Panc1 (cell line): ENCODE measurements at places on chromosomes 16 and 17.

GRCh38 chr16:28140788-28141618 is 70.8 kb downstream of the XPO6 start:
- H3K27me3 ChIP-seq, result no peaks in the 10 kb centered on the region
- DNase-seq, result no peak
- no peaks in the 10 kb centered on the region for H3K4me1 ChIP-seq
- H3K4me3 ChIP-seq, result no peak overlapping the region
- no peak overlapping the region for H3K27ac ChIP-seq
- H3K36me3 ChIP-seq, result peaks cover 15% of the 10 kb centered on the region; the same call in 1 of the 2 replicates

DNA sequence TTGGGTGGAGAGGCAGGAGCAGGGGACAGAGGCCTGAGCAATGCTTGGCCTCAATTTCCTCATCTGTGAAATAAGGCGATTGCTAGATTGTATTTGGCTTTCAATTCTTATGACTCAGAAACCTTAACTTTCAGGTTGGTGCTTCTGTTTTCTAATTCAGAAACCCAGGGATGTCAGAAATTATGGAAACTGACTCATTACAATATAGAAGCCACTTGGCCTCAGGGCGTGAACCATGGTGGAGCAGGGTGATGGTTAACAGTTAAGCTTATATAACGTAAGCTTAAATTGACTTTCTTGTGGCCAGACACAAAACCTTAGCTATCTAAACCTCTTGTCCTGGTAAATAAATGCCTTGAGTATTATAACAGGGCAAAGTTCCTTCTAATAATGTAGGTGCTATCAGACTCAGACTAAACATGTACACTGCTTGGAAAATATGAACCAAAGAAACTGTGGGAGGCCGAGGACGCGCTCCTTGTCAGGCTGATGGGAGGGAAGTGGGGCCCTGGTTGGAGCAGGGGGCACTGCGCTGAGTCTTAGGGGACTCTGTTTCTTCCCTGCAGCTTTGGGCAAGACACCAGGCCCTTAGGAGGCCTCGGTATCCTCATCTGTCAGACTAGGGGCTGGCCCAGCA is 17.1 kb upstream of the SREBF1 start:
- H3K4me3 ChIP-seq, result no peak overlapping the region
- H3K27me3 ChIP-seq, result no peaks in the 10 kb centered on the region
- H3K36me3 ChIP-seq, result no peaks in the 10 kb centered on the region
- no peak overlapping the region for H3K27ac ChIP-seq

- H3K27ac ChIP-seq, result no peak overlapping the region
- H3K4me3 ChIP-seq, result no peak overlapping the region
- H3K4me1 ChIP-seq, result peaks cover 3% of the 10 kb centered on the region; the same call in 1 of the 2 replicates
- DNase-seq, result no peak
Observed at GRCh38 chr16:48246066-48246465, 1.3 kb downstream of the ABCC11 start.

DNA sequence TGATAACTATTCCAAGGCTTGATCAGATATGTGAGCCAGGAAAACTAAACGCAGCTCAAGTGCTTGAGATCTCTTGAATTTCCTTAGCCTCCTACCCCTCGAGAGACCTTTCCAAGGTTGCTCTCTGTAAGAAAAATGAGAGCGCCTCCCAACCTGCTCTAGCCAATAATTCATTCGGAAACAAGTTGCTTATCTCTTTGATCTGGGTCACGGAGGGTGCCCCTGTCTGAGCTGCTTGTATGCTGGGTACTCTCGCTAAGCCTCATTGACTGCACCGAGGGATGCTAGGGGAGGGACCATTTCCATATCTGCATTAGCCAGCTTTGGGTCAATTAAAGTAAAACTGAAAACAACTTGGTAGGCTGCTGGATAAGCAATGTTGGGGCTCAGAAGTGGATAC is 70.1 kb upstream of the SHISA6 start:
- no peak overlapping the region for H3K27ac ChIP-seq
- H3K36me3 ChIP-seq, result no peaks in the 10 kb centered on the region
- no peak overlapping the region for H3K4me3 ChIP-seq
- H3K4me1 ChIP-seq, result no peaks in the 10 kb centered on the region

GRCh38 chr16:17780181-17780580 is 309.4 kb upstream of the XYLT1 start:
- H3K4me1 ChIP-seq, result no peaks in the 10 kb centered on the region
- H3K27ac ChIP-seq, result no peak overlapping the region
- H3K4me3 ChIP-seq, result no peak overlapping the region
- no peaks in the 10 kb centered on the region for H3K27me3 ChIP-seq
- no peak for DNase-seq
- no peaks in the 10 kb centered on the region for H3K36me3 ChIP-seq

DNA sequence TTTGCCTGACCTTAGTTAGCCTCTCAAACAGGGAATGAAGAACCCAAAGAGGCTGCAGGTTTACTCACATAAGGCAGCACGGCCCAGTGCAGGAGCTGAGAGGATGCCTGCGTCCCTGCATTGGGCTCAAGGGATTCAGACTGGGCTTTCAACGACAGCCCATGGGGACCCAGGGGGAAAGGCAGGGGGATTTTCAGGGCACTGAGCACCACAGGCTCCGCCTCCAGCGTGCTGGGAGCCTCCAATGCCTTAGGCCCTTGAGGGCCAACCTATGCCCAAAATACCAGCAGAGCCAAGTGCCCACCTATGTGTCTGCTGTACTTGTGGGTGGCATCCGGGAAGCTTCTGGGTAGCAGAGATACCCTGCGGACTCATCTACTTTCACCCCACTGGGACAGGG is 22.3 kb downstream of the DCAKD start:
- no peaks in the 10 kb centered on the region for H3K36me3 ChIP-seq
- H3K4me3 ChIP-seq, result no peak overlapping the region
- no peak for DNase-seq
- no peaks in the 10 kb centered on the region for H3K27me3 ChIP-seq
- H3K27ac ChIP-seq, result no peak overlapping the region
- no peaks in the 10 kb centered on the region for H3K4me1 ChIP-seq

DNA sequence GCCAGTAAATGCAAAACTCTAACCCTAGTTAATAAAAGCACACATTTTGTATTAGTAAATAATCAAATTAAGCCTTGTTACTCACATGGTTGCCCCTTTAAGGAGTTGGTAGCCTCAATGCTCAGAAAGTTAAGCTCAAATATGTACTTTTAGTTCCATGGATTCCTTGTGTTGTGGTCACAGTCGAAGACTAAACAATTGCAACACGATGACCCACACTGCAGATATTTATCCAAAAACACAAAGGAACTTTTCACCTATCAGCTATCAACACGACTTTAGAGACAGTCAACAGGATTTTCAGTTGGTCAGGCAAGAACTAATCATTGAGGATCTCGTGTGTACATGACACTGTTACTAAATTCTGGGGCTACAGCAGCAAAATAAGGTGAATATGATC is 47.4 kb upstream of the NUDT7 start:
- no peak overlapping the region for H3K4me3 ChIP-seq
- H3K27me3 ChIP-seq, result no peaks in the 10 kb centered on the region
- H3K36me3 ChIP-seq, result no peaks in the 10 kb centered on the region; the same call in 1 of the 2 replicates
- peaks cover 6% of the 10 kb centered on the region for H3K4me1 ChIP-seq
- no peak overlapping the region for H3K27ac ChIP-seq

DNA sequence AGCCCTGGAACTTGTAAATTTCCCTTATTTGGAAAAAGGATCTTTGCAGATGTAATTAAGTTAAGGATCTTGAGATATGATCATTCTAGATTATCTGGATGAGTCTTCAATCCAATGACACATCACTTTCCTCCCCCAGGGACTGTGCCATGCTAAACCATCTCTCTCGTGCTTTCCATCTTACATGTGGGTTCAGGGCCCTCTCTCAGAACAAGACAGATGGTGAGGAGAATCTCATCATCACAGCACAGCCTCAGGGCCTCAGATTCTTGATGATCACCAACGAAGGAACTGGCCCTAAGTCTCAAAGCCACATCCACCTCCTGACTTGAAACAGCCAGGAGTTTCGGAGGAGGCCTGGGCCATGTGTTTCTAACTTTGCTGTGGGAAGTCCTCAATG is 78.7 kb downstream of the LITAF start:
- H3K36me3 ChIP-seq, result no peaks in the 10 kb centered on the region
- H3K27ac ChIP-seq, result no peak overlapping the region
- no peak for DNase-seq
- no peak overlapping the region for H3K4me3 ChIP-seq

- no peaks in the 10 kb centered on the region for H3K27me3 ChIP-seq
- no peak overlapping the region for H3K4me3 ChIP-seq
- peak; percentile 51 for DNase-seq
Observed at GRCh38 chr16:15879255-15879811, 9.1 kb downstream of the CEP20 start.

DNA sequence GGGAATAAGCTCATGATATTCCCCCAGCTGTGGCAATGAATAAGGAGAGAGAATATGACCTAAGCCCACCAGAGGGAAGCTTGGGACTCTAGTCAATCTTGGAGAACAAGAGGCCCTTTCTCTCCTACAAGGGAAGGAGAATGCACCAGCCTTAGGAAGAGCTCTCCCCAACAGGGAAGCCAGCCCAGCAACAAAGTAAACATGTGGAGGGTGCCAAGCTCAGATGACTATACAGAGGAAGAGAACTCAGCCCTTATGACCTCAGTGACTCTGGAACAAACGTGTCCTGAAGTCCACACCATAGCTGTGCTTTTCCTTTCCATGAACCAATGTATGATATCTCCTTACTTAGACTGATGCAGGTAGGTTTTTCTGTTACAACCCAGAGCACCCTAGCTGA is 219.7 kb downstream of the GSG1L start:
- no peak overlapping the region for H3K27ac ChIP-seq
- H3K36me3 ChIP-seq, result no peaks in the 10 kb centered on the region
- H3K4me3 ChIP-seq, result no peak overlapping the region
- peaks cover 2% of the 10 kb centered on the region for H3K27me3 ChIP-seq

- H3K4me1 ChIP-seq, result peaks cover 25% of the 10 kb centered on the region
- DNase-seq, result no peak
- no peaks in the 10 kb centered on the region for H3K27me3 ChIP-seq
Observed at GRCh38 chr17:1398028-1398427, 2.0 kb downstream of the YWHAE start.

DNA sequence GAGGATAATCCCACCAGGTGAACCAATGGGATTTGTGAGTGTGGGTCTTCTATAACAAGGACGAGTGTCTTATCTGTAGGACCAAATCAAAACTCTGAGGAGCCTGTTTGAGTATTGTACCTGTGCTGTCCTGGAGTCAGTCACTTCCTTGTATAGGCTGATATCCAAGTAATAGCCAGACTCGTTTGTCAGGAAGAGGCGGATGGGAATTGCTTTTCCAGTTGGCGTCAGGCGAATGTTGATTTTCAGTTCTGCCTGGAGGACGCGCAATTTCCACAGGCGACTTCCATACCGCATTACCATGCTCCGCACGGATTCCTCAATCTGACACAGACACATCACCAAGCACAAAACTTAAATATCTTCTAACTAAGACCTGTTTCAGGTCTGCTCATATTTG is 187.6 kb upstream of the C17orf78 start:
- no peak overlapping the region for H3K27ac ChIP-seq
- DNase-seq, result no peak
- peaks cover 7% of the 10 kb centered on the region; the same call in 1 of the 2 replicates for H3K36me3 ChIP-seq
- no peaks in the 10 kb centered on the region for H3K4me1 ChIP-seq
- no peaks in the 10 kb centered on the region for H3K27me3 ChIP-seq
- H3K4me3 ChIP-seq, result no peak overlapping the region

DNA sequence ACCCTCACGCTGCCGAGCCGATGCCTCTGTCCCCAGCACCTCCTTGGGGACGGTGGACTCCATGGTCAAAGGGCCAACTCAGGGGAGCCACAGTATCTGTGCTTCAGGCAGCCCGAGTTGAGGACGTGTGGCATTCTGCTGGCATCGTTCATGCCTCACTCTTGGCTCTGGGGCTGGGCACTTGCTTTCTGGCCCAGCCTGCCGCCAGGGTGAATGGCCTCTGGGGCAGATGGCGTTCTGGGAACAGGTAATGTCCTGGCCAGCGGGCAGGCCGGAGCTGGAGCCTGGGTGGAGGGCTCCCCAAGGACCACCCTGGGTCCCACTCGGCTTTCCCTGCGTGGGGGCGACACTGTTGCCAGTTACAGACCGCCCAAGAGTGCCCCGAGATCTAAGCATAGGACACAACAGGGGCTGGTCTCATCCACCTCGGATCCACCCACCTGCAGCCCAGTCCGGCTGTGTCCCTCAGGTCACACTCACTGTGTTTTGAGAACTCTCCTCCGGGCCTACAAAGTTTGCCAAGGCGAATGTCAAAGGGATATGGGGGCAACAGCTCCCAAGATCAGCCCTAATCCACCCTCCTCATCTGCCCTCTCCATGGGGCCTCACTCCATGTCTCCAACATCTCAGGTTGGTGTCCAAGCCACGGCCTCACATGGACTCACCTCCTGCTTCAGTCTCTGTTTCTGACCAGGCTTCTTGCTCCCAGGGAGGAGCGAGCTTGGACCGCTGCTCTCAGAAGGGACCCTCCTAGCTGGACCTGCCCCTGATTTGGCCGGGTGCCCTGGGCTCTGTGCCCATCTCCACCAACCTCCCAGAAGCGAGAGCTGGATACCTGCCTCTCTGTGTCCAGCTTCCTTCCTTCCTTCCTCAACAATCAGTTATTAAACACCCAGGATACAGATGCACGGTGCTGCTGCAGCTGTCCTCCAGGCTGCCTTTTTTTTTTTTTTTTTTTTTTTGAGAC is 60.8 kb downstream of the TMEM235 start:
- no peak for DNase-seq
- no peak overlapping the region for H3K4me3 ChIP-seq
- H3K4me1 ChIP-seq, result peaks cover 20% of the 10 kb centered on the region
- 0 out of 2 replicates have a peak overlapping the region, but pooled peaks have one; percentile 9 for H3K27ac ChIP-seq
- H3K36me3 ChIP-seq, result no peaks in the 10 kb centered on the region
- H3K27me3 ChIP-seq, result no peaks in the 10 kb centered on the region

DNA sequence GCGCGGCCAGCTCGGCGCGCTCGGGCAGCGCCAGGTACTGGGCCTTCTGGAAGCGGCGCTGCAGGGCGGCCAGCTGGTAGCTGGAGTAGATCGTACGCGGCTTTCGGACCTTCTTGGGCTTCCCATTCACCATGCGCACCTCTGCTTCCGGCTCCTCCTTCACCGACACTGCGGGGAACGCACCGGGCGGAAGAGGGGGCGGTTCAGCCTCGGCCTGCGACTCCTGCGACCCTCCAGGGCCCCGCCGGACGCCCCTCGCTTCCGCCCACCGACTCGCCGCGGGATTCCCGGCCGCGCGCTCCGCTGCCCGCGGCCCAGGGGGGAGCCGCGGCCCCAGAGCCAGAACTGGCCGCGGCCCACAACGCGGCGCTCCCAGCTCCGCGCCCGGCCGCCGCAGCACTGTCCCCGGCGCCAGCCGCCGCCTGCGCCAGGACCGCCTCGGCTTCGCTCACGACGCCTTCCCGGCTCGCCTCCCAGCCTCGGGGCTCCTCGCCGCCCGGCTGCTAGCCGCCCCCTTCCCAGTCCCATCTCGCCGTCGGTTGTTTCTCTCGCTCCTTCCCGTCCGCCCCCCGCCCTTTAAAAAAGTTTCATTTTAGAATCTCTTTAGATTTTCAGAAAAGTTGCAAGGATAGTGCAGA is 1.5 kb downstream of the DLX3 start:
- no peak for DNase-seq
- H3K27ac ChIP-seq, result peak overlapping the region; percentile 73
- peak overlapping the region; percentile 50 for H3K4me3 ChIP-seq
- H3K4me1 ChIP-seq, result peaks cover 23% of the 10 kb centered on the region
- no peaks in the 10 kb centered on the region for H3K36me3 ChIP-seq

GRCh38 chr16:31182391-31182790 is 2.5 kb downstream of the FUS start:
- H3K36me3 ChIP-seq, result peaks cover 48% of the 10 kb centered on the region
- peaks cover 16% of the 10 kb centered on the region for H3K4me1 ChIP-seq
- DNase-seq, result no peak
- peak overlapping the region; percentile 20; the same call in 1 of the 2 replicates for H3K27ac ChIP-seq
- H3K27me3 ChIP-seq, result no peaks in the 10 kb centered on the region
- H3K4me3 ChIP-seq, result peak overlapping the region; percentile 60
